ENCODE measurements at places on chromosomes 13 and 19.

GRCh38 chr13:91904597-91904996 lies 506.2 kb downstream of the GPC5 start:
- no peak for DNase-seq

DNA sequence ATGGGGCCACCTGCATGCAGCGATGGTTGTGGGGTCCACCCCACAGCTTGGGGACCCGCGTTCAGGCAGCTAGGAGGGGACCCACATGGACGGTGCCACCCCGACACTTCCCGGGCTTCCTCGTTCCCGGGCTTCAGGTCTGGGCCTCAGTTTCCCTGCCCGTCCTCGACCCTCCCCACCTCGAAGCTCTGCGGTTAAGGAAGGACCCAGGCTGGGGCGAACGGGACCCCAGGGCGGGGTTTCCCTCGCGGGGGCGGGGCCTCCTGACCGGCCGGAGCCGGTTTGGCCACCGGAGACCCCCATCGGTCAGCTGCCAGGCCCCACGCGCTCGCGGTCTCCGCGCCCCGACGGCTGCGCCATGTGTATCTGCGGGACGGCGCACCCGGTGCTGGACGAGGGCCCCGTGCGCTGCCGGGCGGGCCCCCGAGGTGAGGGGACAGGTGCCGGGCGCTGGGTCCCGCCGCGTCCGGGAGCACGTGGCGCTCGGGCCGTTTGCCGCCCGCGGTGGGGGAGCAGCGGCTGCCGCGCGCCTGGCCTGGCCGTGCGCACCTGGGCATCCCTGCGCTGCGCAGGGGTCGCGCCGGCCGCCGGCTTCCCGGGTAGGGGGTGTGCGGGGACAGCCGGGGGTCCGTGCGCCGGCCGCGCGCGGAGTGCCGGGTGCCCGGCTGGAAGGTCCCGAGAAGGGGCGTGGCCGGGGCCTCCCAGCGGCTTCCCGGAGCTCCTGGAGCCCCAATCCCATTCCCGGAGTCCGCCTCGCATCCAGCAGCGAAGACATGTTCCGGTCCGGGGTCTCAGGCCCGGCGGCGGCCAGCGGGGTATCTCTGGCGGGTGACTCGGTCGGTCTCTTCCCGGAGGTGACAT lies 4.2 kb downstream of the ARHGAP45 start:
- DNase-seq, result no peak

- DNase-seq, result no peak
Measured at GRCh38 chr19:57788114-57788692, 18.7 kb downstream of the ZNF586 start.

GRCh38 chr13:113152691-113152983 lies 5.8 kb upstream of the PROZ start:
- DNase-seq, result no peak

- DNase-seq, result no peak
Measured at GRCh38 chr13:50679321-50679720, 164.2 kb downstream of the DLEU7 start.

- DNase-seq, result no peak
Measured at GRCh38 chr13:42364613-42365000, 92.7 kb downstream of the AKAP11 start.

GRCh38 chr19:30180691-30181090 lies 191.5 kb upstream of the ZNF536 start:
- DNase-seq, result no peak

GRCh38 chr13:97082461-97083207 lies 88.4 kb upstream of the OXGR1 start:
- DNase-seq, result no peak

DNA sequence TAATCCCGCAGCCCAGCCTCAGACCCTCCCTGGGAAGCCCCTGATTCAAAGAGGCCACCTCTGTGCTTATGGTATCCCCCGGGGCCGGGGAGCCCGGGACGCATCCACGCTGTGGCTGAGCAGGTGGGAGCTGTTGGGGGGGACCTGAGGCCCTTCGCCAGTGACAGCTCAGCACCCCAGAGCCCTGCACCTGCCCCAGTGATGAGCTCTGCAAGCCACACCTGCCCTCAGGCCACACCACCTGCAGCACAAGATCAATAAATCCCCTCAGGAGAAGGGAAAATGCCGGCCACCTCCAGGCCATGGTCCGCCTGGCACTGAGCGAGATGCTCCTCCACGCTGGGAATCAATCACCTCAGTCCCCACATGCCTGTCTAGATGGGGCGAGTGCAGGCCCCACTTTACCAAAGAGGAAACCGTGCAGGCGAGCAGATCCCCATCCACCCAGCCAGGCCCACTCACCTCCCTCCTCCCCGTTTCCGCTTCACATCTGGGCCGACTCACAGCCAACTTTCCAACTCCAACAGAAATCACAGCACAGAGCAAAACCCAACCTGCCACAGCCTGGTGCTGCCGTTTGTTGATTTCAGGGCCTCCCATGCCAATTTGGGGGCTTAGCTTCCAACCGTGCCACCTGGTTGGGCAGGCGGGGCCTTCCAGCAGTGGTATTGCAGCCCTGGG lies 12.8 kb downstream of the MOB3A start:
- no peak for DNase-seq

- DNase-seq, result no peak
Measured at GRCh38 chr13:36356058-36356457, 9.9 kb upstream of the SPART start.

DNA sequence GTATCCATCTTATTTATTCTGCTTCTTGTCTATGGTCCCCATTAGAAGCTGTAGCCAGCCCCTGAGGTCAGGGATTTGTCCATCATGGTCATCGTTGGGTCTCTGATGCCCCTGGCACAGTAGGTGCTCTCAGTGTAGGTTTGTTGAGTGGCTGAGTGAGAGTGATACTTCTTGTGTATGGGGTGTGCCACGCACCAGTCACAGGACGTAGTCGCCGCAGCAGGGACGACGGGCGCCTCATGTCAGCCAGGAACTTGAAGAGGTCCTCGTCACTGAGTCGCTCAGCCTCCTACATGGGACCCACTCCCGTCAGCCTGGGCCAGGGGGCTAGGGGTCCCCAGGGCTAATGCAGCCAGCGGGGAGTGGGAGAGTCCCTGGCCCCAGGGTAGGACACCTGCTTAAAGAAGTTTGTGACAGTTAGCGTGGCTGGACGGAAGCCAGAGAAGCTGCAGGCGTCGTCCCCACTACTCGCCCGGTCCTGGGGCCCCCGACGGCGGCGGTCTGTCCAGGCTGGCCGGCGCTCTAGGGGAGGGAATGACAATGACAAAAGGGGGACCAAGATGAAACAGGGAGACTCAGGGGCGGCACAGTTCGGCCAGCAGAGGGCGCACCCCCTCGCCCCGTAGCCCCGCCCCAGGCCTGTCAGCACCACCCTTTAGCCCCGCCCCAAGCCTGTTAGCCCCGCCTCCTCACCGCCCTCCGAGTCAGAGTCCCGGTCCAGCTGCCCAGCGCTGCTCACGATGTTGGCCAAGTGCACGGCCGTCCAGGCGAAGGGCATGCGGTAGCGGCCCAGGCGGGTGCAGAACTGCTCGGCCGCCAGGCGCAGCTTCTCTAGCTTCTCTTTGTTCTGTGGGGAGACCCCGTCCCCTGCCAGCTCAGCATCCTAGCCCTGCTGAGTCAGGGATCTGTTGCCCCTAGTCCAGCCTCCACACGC lies 3.7 kb downstream of the ANGPTL8 start:
- DNase-seq, result peak; percentile 57

DNA sequence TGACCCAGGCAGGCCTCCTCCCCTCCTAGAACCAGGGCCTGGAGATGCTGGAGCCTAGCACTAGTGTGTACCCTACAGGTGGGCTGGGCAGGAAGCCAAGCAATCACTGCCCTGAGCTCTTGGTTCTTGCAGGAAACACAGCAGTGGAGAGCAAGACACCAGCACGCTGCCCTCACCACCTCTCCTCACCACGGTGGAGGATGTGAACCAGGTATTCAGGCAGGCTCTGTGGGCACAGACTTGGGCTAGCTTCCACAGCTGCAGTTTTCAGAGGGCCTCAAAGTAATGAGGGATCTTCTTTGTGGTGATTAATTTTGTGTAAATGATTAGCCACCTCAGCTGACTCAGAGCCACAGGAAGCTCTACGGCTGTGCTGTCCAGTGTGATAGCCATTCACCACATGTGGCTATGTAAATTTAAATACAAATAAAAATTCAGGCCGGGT lies 13.6 kb upstream of the GPI start:
- DNase-seq, result no peak

DNA sequence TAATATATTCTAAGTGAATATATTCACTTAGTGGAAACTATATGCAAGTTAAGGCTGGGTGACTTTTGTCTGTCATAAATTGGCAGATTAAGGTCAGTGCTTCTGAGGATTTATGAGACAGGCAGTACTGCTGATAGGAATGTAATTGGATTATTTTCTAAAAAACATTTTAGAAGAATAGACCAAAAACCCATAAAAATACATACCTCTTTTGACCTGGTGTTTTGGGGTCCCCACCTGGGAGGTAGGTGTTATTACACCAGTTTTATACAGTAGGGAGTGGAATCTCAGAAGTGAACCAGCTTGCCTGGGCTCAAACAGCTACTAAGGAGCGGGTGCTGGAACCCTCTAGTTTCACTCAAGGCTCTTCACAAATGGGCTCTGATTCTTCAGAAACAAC lies 25.3 kb downstream of the COG3 start:
- no peak for DNase-seq

DNA sequence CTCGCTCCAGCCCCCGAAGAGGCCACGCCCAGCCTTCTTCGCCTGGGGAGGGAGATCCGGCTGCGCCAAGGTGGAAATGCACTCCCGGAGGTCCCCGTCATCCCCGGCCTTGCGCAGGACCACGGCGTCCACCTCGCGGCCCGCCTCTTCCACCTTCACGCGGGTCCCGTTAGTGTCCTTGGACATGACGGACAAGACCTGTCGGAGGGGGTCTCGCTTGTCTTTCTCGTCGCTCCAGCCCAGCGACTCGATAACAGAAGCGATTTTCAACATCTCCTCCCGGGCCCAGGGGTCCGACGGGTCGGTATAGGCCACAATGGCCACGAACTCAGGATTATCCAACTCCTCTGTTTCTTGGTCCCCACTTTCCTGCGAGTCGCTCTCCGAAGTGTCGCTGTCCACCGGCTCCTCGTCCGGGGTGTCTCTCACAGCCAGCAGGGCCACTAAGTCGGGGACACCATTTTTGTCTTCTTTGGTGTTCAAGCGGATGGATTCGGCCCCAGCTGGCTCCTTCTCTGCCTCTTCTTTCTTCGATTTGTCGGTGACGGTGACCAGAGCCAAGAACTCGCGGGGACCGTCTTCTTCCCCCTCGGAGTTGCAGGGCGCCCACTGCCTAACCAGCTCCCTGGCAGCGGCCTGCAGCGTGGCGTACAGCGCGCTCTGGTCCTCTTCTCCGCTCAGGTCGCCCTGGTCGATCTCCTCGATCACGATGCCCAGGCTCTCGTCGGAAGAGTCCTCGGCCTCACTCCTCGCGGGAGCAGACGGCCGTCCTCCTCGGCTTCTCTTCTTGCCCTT lies 1.3 kb downstream of the PNMA8B start:
- DNase-seq, result no peak

GRCh38 chr13:105491345-105491744 lies 1044.1 kb downstream of the EFNB2 start:
- no peak for DNase-seq

GRCh38 chr19:1992759-1993260 lies 22.7 kb downstream of the BTBD2 start:
- DNase-seq, result no peak
